ENCODE measurements at places on chromosomes 1 and 21.
A peak's percentile ranks its signal among the peaks of the same experiment; 100 is the strongest.

- no peak for DNase-seq
Observed at GRCh38 chr1:39148942-39149341, 55.6 kb upstream of the MACF1 start.

DNA sequence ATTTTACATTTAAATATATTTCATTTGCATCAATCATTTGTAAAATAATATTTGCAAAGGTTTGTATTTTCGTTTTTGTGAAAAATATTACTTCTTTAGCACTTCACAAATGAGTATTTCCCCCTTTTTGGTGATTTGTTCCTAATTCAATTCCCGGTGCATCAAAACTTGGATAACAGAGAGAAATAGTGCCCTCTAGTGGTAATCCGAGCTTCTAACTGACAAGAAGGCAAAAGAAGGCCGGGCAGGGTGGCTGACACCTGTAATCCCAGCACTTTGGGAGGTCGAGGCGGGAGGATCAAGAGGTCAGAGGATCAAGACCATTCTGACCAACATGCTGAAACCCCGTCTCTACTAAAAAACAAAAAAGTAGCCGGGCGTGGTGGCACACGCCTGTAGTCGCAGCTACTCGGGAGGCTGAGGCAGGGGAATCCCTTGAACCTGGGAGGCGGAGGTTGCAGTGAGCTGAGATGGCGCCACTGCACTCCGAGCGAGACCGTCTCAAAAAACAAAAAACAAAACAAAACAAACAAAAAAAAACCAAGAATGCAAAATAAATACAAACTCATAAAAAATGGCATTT is 137.7 kb downstream of the COL11A1 start:
- no peak for DNase-seq

DNA sequence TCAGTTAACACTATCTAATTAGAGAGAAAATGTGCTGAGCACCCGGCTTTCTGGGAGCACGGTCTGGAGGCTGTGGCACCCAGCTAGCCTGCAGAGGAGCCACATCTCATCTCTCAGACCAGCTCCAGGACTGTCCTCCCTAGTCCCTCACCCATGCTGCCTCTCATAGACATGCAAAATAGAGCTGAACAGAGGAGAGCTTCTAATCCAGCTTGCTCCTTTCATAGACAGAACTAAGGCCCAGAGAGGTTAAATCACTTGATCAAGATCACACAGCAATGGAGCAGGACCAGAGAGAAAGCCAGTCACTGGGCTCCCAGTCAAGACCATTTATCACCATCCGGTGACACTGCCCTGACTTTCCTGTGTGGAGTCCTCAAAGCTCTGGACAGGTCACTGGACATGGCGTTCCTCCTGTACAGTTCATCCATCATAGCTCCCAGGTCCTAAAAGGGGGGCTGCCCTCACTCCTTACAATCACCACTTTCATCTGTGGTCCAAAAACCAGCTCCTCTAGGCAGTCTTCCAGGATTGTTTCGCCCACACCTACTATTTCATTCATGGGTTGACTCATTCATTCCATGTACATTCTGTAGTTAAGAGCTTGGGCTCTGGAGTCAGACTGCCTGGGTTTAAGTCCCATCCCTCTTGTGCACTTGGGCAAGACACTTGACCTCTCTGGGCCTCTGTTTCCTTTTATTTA is 8.8 kb upstream of the CAMK2N1 start:
- no peak for DNase-seq

DNA sequence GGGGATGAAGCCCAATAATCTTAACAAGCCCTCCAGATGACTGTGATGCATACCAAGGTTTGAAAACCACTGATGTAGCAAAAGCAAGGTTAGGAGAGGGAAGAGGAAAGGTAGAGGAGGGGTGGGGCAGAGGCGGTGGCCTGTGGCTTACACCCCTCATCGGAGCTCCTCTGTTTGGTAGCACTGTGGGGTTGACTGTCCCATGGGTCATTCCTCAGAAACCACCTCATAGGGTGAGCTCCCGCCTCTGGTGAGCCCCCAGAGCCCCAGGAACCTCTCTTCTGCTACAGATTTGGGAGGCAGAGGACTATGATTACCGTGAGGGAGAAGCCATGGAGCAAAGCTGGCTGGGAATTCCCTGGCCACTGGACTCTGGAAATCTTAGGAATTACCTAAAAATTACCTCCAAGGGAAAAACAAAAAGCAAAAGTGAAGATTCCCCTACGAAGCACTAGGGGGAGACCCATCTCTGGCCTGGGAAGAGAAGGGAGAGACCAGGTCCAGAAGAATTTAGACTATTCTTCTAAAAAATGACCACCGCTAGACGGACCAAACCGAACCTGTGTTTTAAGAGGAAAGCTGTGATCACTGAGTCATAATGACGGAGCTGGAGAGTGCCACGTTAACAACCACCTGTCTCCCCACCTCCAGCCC is 1.5 kb upstream of the RASSF5 start:
- no peak for DNase-seq

GRCh38 chr21:31351960-31352359 is 7.9 kb upstream of the TIAM1 start:
- DNase-seq = no peak

GRCh38 chr21:15065392-15066122 is 757 bp upstream of the NRIP1 start:
- DNase-seq = peak; percentile 38

- no peak for DNase-seq
Observed at GRCh38 chr1:36321119-36321951, 2.1 kb downstream of the EVA1B start.

GRCh38 chr1:111414756-111415155 is 12.8 kb downstream of the OVGP1 start:
- no peak for DNase-seq

DNA sequence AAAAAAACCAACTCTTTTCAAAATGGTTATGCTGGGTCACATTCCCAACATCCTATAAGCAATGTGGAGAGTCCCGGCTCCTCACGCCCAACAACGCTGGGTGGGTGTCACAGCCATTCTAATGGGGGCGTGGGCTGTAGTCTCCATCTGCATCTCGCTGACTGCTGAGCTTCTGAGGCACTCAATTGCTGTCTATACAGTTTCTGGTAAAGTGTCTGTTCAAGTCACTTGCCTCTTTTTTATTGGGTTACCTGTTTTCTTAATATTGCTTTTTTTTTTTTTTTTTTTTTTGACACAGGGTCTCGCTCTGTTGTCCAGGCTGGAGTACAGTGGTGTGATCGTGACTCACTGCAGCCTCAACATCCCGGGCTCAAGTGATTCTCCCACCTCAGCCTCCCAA is 54.8 kb downstream of the GNB1 start:
- no peak for DNase-seq

- no peak for DNase-seq
Observed at GRCh38 chr1:151246786-151247185, 7.7 kb upstream of the PSMD4 start.
